ENCODE measurements at places on chromosomes 11 and 22.

DNA sequence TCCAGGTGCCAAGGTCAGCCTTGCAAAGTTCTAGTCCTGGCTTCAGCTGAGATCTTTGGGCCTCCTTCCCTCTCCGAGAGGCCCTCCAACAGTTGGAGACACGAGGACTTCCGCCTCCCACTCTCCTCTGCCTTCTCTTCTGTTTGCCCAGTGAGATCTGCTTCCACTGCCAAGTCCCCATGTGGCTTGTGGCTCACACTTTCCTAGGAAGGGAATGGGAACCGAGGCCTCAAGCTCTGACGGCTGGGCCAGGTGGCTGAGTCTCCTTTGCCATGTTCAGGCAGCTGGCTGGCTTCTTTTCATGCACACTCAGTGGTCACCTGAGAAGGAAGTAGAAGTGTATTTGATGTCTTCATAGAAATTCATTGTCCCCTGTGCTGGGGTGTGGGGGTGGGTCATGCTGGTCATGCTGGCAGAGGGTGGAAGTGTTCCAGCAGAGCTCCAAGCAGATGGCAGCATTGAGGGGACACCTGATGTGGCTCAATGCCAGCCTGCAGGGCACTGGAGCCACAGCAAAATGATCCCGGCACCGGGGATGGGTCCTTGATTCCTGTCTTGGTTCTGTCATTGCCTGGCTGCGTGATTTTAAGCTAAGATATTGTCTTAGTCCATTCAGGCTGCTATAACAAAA, 130.4 kb downstream of the ADAMTS15 start:
- no peak for DNase-seq

DNA sequence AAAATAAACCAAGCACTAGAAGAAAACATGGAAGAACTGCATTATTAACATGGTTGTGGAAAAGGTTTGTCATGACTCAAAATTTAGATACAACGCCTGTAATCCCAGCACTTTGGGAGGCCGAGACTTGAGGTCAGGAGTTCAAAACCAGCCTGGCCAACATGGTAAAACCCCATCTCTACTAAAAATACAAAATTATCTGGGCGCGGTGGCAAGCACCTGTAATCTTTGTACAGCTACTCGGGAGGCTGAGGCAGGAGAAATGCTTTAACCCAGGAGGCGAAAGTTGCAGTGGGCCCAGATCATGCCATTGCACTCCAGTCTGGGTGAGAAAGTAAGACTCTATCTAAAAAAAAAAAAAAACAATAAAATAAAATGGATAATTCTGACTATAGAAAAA, 23.7 kb downstream of the GNB1L start:
- no peak for DNase-seq

DNA sequence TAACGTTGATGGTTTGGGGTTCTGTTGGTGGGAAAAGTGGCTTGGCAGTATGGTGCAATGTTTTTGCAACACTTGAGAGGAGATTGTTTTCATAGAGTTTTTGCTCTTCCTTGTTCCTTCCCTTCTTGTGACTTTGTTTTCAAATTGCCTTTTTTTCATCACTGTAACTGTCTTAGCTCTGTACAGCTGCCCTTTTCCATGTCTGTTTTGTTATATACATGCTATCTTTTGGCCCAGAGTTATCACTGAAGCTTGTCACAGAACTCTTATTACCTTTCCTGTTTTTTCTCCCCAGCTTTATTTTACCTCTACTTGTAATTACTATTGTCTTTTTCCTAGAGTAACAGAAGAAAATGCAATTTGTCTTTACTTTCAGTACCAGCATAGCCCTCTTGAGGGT, 154.1 kb downstream of the DDX10 start:
- DNase-seq, result no peak

- DNase-seq, result no peak
Observed at GRCh38 chr11:13881226-13881905, 81.2 kb upstream of the SPON1 start.

- no peak for DNase-seq
Observed at GRCh38 chr11:90241414-90241813, 18.6 kb upstream of the CHORDC1 start.

DNA sequence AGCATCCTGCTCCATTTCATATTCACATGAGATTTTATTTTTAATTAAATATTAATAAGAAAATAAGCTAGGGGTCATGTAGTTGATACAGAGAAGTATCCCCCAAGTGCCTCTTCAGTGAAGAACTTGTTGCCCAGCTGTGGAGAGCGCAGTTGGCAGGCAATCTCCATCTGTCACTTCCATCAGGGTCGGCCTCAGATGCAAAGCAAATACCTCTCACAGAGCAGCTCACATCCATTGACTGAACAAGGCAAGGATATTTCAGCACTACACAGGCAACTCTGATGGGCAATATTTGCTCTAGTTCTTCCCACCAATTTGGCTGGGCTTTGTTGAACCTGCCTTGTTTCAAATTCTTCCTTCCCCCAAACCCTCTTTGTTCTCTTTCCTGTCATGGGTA, 129.4 kb downstream of the NOX4 start:
- DNase-seq, result no peak

DNA sequence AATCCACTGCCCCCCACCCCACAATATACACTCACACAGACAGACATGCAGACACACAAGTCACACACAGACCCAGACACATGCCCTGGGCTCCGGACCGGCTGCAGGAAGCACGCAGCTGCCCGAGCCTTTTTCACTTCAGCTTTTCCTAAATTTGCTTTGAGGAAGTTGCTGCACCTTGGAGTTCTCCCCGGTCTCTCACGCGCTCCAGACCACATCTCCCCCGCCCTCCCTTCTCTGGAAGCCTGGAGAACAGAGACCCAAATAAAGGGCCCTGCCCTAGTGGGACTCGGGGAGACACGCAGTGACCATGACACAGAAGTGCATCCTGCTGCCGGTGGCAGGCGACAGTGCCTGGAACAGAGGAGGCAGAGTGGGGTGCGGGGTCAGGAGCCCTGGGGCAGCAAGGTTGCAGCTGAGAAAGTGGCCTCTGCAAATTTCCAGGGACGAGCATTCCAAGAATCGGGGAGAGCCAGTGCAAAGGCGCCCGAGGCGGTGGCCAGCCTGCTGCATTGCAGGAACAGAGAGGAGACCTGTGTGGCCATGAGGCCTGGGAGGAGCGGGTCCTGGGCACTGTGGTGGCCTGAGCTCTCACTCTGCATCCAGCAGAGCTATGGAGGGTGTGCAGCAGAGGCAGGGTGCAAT, 19.1 kb downstream of the RPL3 start:
- no peak for DNase-seq

DNA sequence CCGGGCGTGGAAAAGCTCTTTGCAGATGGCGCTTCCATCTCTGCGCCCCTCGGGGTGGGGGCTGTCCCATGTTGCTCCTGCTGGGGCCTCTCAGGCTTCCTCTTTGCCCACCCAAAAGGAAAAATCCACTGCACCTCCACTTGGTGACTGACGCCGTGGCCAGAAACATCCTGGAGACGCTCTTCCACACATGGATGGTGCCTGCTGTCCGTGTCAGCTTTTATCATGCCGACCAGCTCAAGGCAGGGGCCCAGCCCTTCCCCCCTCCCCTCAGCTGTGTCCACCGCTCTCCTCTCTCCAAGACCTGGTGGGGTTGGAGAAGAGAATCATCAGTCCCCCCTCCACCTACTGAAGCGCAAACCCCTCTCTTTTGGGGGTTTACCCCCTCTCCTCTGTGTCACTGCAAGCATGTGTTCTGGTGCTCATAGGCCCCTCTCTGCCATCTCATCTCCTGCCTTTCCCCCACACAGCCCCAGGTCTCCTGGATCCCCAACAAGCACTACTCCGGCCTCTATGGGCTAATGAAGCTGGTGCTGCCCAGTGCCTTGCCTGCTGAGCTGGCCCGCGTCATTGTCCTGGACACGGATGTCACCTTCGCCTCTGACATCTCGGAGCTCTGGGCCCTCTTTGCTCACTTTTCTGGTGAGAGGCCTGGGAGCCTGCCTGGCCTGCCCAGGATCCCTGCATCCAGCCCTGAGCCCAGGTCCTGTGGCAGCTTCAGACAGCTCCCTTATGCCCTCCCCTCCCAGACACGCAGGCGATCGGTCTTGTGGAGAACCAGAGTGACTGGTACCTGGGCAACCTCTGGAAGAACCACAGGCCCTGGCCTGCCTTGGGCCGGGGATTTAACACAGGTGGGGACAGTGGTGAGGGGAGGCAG, 1.8 kb downstream of the LARGE2 start:
- DNase-seq, result no peak

DNA sequence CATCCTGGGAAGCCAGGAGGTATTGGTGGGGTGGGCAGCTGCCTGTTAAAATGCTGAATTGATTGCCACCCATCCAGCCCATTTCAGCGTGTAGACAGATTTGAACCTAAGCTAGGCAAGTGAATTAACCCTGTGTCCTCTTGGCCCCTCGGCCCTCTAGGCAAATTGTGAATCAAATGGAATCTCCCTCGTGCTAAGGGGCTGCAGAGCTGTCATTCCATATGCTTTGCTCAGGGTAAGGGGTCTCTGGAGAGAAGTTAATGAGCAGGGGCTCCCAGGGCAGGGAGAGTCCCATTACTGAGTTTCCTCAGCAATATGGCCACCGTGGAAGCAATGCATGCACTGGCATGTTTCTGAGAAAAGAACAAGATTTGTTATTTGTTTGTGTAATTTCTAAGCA, 117.7 kb upstream of the RCN1 start:
- no peak for DNase-seq

DNA sequence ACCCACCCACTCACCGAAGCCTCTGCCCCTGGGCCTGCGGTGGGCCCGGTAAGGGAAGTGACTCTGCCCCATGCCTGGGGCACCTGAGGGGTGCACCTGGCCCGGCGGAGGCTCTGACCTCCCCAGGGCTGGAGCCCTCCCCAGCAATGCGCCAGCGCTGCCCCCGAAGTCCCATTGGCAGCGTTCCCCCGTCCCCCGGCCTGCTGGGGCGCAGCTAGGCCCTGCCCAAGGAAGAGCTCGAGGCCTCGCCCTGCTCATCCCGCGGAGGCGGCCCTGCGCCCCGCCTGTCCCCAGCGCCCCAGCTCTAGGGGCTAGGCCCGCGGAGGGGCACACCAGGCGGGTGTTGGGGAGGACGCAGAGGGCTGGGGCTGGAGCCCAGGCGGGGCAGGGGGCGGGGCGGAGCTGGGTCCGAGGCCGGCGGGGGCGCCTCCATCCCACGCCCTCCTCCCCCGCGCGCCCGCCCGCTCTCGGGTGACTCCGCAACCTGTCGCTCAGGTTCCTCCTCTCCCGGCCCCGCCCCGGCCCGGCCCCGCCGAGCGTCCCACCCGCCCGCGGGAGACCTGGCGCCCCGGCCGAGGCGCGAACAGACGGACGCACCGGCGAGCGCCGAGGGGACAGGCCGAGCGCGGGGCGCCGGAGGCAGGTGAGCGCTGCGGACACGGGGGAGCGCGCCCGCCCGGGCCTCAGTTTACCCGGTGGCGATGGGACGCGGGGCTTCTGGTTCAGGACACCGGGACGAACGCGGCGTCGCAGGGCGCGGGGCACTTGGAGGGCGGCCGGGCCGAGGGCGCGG, at the start of gene EPS8L2:
EPS8L2 (plus strand) TSS at position 586 of the 793 bp plus-strand sequence. CDS start 3,177 bp downstream, outside the sequence.
- no peak for DNase-seq

DNA sequence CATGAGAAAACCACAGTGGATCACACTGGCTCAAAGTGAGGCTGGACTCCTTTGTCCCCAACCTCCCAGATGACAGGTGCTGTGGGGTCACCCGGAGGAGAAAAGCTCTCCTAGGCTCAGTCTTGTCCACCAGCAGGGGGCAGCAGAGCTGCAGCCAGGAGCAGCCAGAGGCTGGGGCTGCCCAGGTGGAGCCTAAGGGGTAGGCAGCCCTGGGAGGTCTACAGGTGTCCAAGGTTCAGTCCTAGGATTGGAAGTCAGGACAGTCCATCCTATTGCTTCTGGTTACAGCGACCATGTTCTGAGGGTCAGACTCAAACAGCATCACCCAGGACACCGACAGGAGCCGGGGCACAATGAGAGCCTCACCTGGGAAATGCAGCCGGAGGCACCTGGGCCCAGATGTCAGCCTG, 77.6 kb upstream of the IGLL5 start:
- no peak for DNase-seq

DNA sequence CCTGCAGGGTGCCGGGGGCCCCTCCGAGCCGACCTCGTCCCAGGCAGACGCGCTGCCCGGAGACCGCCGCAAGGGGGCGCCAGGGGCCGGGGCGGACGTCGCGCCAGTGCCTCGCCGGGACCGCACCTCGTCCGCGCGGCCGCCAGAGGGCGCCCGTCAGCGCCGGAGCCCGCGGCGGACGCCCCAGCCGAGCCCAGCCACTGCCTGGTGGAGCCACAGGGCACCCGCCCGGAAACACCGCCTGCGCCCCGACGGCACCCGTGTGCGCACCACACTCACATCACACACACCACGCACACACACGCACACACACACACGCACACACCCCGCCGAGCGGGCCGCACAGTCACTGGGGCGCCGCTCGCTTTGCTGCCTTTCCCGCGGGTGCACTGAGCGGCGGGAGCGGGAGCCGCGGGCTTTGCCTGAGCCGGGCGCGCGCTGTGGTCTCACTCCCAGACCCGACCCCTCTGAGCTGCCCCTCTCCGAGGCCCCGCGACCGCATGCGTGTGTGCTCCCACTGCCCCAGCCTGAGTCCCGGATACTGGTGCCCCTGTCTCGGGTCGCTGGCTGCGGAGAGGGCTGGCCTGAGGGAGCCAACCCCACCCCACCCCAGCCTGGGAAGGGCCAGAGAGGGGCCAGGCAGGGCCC, 449.3 kb downstream of the OPCML start:
- no peak for DNase-seq

GRCh38 chr11:72238040-72238450, 5.9 kb downstream of the PHOX2A start:
- DNase-seq, result no peak

DNA sequence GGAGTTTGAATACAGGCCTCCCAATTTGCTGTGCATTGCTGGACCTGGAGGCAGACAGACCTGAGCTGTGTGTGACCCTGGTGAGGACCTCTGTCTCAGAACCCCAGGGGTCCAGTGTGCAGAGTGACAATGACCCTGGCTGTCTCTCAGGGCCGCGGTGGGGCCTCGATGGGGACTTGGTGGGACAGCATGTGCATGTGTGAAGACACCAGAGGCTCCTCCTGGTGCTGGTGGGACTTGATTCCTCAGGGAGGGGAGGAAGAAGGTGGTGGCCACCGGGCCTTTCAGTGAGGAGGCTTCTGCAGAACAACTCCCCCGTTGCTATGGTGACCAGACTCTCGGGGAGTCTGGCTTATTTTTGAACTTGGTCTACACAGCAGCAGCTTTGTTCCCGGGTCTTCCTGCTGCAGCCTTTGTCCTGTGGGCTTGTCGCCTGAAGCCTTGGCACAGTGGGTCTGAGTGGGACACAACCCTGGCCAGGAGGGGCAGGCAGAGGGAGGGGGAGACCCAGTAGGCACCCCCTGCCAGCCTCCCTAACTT, 35.3 kb downstream of the MCM5 start:
- no peak for DNase-seq

GRCh38 chr11:116144387-116144958, 628.3 kb downstream of the BUD13 start:
- no peak for DNase-seq

GRCh38 chr11:95364324-95365295, 133.6 kb upstream of the SESN3 start:
- DNase-seq, result no peak

Data from cortex of kidney (tissue), 1 donor.